Inflammatory macrophage treated with lipopolysaccharide for 1 hour (primary cell): ENCODE measurements at places on chromosomes 2 and 18.

DNA sequence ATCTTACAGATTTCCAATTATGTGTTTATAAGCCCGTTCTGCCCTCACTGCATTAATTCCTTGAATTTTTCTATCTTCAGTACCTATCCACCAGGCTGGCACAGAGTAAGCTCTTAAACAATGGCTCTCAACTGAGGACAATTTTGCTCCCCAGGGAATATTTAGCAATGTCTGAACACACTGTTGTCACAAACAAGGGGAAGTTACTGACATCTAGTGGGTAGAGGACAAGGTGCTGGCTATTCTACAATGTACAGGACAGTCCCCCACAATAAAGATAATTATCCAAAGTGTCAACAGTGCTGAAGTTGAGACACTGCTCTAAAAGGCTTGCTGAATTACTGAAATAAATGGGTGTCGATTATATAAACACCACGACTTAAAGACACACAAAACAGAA, 5.0 kb downstream of the NDUFS1 start:
- peak; percentile 20 for DNase-seq

- DNase-seq: no peak
Measured at GRCh38 chr2:106127282-106127771, 66.8 kb downstream of the UXS1 start.

- DNase-seq: no peak
Measured at GRCh38 chr2:196383799-196384198, 212.4 kb upstream of the STK17B start.

GRCh38 chr18:40367576-40367975, 1587.5 kb upstream of the PIK3C3 start:
- no peak for DNase-seq

GRCh38 chr18:59917422-59917821, 17.6 kb downstream of the PMAIP1 start:
- DNase-seq: peak; percentile 60

DNA sequence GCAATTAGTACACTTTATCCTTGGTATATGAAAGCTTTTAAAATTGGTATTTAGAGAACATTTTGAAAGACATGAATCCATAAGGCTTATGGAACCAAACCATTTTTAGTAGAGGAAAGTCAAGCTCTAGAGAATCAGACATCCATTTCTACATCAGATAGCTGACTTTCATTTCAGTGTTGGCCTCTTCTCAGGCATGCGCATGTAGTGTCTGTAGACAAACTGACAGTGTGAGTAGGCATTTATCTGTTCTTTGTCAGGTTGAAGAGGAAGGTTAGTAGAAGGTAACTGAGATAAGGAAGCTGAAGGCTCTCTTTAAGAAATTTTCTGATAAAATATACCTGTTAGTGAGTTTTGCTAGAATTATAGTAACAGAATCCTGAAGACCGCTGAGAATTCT, 221.9 kb upstream of the SIX3 start:
- DNase-seq: no peak

GRCh38 chr2:158582670-158583069, 125.9 kb downstream of the PKP4 start:
- no peak for DNase-seq

GRCh38 chr18:25038261-25038660, 313.7 kb downstream of the ZNF521 start:
- no peak for DNase-seq

GRCh38 chr18:26487437-26487836, 60.9 kb downstream of the KCTD1 start:
- peak; percentile 29 for DNase-seq

GRCh38 chr2:56209701-56210100, 25.9 kb downstream of the CCDC85A start:
- DNase-seq: no peak

GRCh38 chr2:204663816-204664425, 118.6 kb downstream of the PARD3B start:
- DNase-seq: no peak

- DNase-seq: no peak
Measured at GRCh38 chr18:28036488-28036887, 140.4 kb downstream of the CDH2 start.

DNA sequence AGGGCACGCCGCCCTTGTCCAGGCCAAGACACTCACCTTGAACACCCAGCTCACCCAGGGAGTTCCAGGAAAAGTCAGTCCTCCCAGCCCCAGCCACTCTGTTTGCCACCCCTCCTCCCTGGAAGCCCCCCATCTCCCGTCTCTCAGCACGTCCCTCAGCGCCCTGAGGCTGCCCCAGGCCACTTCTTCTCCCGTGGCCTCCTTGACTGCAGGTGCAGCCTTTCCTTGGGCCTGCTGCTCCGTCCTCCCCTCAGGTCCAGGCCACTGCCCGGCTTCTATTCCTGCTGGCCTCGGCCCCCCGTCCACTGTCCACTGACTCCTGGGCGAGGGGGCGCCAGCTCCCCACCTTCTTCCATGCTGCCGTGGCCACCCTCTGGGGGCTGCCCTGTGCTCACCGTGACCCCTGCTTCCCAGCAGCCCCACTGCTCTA, 239.1 kb downstream of the HDAC4 start:
- DNase-seq: no peak

- no peak for DNase-seq
Measured at GRCh38 chr18:49650426-49650891, 88.6 kb downstream of the LIPG start.

DNA sequence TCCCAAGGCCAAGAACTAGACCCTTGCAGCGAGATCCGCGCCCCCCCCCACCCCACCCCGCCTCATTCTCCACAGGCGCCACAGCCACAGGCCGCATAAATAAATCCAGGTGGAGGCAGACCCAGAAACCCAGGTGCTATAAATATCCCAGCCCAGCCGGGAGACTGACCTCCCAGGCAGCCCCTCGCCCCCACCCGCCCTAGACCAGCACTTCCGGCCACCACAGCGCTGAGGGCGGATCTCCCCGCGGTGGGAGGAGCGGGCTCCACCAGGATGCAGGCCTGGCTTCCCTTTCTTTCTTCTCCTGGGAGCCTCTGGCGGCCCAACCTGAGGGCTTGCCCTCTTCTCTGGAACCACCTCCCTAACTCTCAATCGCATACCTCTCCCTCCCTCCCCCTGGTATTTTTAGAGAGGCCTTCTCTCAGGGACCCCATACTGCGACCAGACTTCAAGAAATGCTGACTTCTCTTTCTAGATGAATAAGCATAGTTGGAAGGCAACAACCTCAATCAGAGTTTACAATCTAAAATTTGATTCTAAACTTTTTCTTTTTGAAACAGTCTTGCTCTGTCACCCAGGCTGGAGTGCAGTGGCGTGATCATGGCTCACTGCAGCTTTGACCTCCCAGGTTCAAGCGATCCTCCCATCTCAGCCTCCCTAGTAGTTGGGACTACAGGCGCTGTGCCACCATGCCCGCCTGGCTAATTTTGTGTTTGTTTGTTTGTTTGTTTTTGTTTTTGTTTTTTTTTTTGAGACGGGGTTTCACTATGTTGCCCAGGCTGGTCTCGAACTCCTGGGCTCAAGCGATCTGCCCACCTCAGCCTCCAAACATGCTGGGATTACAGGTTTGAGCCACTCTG, 55.0 kb downstream of the PKDCC start:
- no peak for DNase-seq

DNA sequence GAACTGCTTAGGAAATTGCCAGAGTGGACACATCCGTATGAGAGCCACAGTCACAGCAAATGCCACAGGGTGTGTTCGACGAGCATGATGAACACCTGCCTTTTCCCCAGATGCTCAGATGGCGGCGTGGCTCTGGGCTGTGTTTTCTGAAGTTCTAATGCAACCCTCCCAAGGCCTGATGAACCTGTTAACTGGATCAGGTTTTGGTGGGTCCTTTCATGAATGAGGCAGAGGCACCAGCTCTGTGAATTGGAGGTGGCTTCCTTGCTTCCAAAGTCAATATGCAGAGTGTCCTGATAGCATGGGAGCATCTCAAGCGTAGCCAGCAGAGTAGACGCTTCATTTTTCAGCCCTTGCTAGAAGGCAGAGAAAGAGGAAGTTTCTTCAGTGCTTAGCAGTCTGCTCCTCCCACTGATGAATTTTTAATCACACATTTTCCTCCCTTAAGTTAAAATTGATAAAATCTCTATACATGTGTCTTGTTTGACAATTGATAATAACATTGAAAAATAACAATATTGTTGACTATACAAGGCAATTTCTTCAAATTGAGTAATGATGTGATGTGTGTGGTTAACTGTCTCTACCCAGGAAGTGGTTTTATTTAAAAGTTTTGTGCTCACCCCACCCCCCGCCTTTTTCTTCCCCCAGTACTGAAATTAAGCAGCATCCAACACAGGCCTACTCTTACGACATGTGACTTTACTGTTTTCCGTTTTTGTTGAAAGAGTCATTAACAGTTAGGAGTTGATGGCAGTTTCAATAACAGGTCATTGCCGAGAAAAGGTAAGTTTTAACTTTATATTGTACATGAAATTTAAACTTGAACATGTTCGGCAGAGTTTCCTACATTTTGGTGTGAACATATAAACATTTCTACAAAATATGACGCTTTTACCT, at the start of gene ARHGAP15:
Gene ARHGAP15, plus strand, starts transcription at position 739 of the 900 bp plus-strand sequence.
- peak; percentile 72 for DNase-seq

- DNase-seq: peak; percentile 68
Measured at GRCh38 chr2:128008074-128008672, 19.7 kb downstream of the SAP130 start.

GRCh38 chr2:44479127-44479887, 117.6 kb downstream of the CAMKMT start:
- DNase-seq: peak; percentile 81

DNA sequence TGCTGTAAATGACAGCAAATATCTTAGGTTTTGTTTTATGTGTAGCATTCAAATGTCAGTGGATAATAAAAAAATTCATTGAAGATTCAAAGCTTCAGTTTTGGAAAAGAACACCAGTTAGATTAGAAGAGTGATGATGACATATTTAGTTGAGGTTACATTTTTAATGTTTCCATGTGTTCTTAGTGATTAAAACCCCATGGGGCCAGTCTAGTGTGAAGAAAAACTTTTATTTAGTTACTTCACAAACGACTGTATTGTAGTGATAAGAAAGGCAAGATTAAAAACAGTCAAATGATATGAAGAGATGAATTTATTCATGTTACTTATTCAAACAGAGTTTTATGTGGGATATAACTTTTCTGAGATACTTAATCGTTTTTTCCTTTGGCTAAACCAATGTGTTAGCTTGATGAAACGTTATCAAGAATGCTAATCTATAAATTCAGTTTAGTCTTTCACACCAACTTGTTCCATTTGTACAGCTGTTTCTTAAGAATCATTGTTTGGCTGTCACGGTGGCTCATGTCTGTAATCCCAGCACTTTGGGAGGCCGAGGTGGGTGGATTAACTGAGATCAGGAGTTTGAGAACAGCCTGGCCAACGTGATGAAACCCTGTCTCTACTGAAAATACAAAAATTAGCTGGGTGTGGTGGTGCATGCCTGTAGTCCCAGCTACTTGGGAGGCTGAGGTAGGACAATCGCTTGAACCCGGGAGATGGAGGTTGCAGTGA, 11.6 kb downstream of the BMPR2 start:
- no peak for DNase-seq

DNA sequence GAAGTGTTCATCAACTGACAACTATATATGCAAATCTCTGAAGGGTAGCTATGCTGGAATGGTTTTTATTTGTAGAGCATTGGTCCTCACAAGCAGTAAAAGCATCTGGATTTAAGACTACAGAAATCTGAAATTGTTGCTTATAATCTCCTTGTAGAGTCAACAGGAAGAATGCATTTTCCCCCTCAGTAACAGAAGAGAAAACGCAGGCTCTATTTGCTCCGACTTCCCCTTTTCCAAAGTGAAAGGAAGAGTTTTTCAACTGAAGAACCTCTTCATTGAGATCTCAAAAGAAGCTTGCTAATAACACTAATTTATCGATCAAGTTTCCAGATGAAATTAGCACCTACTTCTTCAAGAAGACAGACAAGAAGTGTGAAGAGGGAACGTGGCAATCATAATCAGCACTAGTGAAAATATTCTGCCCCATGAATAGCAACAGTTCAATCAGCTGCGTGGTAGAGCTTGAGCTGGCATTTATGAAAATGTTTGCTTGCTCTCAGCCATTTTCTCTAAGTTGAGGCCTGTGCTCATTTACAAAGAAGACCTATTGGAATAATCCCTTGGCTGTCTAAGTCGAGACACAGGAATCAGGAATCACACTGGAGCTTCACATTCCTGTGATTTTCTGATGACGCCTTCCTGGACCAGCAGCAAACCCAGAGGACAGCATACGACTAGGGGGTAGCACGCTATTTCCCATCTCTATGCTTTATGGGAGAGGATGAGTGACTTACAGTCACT, 43.7 kb downstream of the TGIF1 start:
- peak; percentile 38 for DNase-seq

- no peak for DNase-seq
Measured at GRCh38 chr2:187920511-187920910, 366.3 kb upstream of the TFPI start.

GRCh38 chr2:206474099-206474498, 30.8 kb downstream of the ADAM23 start:
- DNase-seq: no peak

DNA sequence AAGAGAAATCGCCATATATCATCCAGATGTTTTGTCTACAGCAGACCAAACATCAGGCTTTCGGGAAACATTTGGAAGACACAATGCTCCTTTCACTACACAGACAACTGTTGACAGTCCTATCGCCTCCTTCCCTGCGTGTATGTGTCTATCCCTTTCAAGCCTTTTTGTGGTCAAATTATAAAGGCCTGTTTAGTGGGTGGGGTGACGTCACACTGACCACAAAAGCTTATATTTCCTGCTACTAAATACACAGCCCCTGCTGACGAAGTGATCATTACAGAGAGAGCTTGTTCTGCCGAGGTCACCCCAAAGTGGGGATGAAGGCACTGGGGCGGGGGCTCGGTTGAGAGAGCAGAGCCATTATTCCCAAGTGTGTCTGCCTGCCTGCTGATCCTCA, 302.7 kb upstream of the TNP1 start:
- peak; percentile 15 for DNase-seq

DNA sequence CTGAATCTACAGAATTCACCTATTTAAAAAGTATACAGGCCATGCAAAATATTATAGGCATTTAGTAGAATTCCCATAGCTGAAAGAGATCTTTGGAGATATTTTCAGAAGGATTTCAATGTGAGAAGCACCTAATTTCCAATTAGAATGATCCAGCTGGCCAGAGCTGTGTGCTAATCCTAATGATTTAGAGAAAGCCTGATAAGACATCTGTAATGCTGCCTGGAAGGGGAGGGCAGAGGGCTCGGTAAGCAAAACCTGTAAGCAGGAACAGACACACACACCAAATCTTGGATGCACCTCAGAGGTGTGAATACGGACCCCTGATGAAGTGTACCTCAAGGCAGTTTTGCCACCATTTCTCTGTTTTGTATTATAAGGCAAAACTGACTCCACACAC, 14.0 kb downstream of the SERTAD2 start:
- no peak for DNase-seq
